SW480 (cell line): ENCODE measurements at places on chromosomes 7 and 10.

GRCh38 chr10:89478085-89478738, 57.2 kb downstream of the SLC16A12 start:
- DNase-seq = no peak

- DNase-seq = no peak
Observed at GRCh38 chr7:121433775-121434174, 37.7 kb upstream of the FAM3C start.

DNA sequence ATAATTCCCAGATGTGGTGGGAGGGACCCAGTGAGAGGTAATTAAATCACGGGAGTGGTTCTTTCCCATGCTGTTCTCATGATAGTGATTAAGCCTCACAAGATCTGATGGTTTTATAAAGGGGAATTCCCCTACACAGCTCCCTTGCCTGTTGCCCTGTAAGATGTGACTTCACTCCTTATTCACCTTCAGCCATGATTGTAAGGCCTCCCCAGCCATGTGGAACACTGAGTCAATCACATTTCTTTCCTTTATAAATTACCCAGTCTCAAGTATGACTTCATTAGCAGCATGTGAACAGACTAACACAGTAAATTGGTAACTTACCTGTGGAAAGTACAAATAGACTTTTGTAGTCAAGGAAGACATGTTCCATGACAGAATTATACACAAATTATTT, 55.2 kb downstream of the ZNF716 start:
- no peak for DNase-seq

DNA sequence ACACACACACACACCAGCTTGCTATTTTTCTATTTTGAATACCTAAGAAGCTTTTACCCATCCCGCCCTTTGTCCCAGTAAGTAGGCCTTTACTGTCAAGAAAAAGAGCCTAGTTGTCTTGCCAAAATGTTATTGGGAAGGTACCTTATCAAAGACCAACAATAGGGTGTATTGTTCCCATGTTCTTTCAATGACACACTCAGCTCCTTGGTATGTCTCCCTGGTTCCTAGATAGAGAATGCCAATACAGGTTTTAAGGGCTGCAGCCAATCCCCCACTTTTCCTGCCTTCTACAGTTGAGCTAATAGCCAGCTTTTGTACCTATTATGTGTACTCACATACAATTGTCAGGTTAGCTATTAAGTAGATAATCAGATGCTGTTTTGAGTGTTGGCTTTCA, 92.0 kb upstream of the LRRTM3 start:
- no peak for DNase-seq

DNA sequence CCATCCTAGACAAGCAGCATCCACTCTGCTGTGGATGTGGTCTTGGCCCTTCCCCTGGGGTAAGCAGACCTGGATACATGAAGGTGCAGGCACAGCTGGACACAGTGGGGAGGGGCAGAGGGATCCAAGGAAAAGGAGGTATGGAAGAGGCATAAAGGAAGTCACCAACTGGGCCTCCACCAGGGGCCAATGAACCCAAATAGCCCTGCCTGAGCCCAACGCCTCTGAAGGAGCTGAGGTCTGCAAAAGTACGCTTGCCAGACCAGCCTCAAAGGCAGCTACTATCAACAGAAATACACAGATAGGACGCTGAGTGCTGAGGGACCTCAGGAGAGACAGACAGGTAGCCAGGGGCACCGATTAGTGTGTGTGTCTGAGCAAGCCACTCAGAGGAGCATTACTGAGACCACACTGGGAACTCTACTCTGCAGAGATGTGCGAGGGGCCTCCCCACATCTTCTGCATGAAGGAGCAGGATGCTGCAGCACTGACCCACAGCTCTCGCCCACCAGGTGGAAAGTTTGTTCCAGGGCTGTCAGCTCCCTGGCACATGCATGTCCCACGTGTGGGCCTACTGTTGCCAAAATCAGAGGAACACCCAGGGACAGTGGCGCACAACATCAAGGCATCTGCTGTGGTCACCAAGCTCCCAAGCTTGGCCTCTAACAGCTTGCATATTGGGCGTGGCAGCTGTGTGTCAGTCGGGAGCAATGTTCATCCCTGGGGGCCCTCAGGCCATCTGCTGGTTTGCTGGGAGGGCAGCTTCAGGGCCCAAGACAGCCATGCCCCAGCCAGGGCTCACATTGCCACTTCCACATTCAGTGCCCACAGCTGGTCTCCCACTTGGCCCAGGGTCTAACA, 40.0 kb downstream of the MKI67 start:
- DNase-seq = peak; percentile 67

- DNase-seq = no peak
Observed at GRCh38 chr7:83270407-83270806, 107.7 kb upstream of the PCLO start.

DNA sequence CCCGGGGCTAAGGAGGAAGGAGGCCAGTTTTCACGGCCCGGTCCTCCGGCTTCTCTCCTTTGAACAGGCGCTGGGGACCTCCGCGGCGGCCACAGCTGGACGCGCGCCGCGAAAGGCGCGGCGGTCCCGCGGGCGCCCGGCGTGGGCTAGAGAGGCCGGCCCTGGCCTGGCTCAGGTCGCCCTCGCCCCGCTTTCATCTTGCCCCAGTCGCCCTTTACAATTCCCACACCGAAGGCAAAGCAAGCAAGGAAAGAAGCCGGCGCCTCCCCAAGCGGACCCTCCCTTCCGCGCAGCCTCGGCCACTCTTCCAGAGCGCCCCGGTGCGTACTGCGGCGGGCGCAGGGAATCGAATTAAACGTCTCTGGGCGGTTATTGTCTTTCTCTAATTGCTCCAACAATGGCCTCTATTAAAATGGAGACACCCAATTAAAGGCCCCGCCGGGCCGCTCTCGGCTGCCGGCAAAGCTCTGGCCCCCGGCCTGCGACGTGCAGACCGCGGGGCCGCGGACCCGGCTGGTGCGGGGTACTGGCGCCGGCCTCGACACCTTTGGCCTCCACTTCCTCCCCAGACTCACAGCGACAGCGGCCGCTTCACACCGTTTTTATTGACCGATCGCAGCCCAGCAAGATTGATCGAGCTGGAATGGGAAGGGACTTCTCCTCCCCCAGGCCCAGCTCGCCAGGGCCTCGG, 4.5 kb upstream of the GATA3 start:
- DNase-seq = peak; percentile 45

DNA sequence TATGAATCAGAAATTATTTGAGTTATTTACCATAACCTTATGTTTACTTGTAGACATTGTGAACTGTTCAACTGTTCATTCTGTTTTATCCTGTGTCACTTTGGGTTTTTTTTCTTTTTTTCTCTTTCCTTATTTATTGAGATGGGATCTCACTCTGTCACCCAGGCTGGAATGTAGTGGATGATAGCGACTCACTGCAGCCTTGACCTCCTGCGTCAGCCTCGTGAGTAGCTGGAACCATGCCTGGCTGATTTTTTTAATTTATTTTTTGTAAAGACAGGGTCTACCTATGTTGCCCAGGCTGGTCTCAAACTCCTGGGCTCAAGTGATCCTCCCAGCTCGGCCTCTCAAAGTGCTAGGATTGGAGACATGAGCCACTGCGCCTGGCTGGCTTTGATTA, 97.1 kb downstream of the CSTF2T start:
- no peak for DNase-seq

DNA sequence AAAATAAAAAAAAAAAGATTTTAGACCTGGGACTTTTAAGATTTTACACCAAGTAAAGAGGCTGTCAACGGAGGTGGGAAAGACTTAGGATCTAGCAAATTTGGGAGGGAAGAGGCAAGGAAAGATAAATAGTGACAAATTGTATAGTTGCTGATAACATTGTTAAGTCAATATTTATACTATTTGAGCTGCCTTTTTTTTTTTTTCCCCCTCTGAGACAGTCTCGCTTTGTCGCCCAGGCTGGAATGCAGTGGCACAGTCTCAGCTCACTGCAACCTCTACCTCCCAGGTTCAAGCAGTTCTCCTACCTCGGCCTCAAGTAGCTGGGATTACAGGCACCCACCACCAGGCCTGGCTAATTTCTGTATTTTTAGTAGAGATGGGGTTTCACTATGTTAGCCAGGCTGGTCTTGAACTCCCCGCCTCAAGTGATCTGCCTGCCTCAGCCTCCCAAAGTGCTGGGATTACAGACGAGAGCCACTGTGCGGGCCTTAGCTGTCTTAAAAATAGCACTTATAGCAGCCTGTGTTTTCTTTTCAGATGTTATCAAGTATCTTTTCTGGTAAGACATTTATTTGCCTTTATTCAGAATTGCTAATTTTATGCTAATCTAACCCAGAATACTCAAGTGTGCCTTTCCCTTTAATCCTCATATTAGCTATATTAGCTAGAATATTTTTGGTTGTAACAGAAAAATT, 94.5 kb downstream of the MMRN2 start:
- DNase-seq = no peak

GRCh38 chr7:138161600-138162081, 85.4 kb downstream of the AKR1D1 start:
- peak; percentile 92 for DNase-seq

- no peak for DNase-seq
Observed at GRCh38 chr7:134625550-134625949, 21.1 kb upstream of the BPGM start.

- no peak for DNase-seq
Observed at GRCh38 chr7:55343860-55344606, 21.1 kb upstream of the LANCL2 start.

DNA sequence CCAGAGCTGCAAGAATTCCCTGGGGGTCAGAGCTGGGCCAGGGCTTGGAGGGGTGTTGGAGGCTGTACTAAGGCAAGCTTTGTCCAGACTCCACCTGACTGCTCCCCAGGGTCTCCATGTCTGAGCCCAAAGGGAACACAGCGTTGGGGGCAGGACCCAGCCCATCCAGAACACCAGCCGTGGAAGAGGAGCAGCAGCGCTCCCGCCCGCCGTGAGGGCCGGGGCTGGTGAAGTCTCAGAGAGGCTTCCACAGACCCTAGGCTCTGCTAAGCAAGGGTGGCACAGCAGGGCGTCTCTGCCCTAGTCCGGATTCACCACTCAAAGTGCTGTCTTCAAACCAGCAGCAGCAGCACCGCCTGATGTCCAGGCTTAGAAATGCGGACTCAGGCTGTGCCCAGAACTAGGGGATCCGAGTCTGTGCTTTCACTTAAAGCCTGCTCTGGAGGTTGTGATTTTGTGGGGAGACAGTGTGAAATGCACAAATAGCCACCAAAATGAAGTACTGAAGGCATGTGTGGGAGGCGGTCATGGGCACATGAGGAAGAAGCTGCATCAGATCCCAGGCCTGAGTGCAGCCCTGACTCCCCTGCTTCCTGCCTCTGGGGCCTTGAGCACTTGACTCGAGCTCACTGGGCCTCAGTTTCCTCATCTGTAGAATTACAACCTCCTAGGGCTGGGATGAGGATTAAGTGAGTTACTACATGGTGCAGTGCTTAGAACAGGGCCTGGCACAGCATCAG, 16.6 kb upstream of the AQP1 start:
- DNase-seq = no peak

GRCh38 chr10:79061441-79062315, 7.1 kb upstream of the ZMIZ1 start:
- no peak for DNase-seq

DNA sequence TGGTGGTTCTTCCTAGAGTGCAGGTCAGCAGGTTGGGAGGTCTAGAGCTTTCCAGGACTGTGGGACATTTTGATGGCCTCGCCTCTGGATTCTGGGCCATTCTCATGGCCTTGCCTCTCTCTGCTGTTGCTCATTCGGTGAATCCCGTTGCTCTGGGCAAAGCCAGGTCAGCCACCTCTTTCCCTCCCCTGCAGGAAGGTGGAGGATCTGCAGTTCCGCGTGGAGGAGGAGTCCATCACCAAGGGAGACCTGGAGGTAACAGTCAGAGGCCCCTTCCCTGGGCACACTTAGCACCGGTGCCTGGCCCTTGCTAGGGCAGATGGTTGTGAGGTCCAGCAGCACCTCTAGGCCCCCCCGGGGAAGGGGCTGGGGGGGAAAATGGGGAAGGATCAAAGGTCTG, 74.9 kb downstream of the CLIP2 start:
- DNase-seq = peak; percentile 49

DNA sequence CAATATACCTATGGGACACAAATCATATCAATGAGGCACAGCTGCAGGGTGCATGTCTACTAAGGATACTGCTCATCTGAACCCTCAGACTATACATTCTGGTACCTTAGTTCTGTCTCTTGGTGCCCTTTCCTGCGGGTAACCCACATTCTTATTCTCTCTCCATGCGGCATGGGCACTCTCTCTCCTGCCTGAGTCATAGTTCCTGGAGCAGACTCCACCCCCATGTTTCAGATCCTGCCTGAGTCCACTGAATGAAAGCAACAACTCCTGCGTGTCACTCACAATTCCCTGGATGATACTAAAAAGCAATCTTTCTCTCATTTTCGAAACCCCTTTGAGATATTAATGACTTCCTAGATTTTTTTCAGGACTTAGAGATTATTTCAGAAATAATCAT, 653.1 kb upstream of the C7orf33 start:
- peak; percentile 12 for DNase-seq
